AG09309 (cell line): ENCODE measurements at places on chromosomes 2 and 18.

GRCh38 chr2:161703863-161704262 lies 79.6 kb downstream of the SLC4A10 start:
- no peak for DNase-seq

- DNase-seq = no peak
Observed at GRCh38 chr2:100976645-100977391, 25.3 kb upstream of the RPL31 start.

DNA sequence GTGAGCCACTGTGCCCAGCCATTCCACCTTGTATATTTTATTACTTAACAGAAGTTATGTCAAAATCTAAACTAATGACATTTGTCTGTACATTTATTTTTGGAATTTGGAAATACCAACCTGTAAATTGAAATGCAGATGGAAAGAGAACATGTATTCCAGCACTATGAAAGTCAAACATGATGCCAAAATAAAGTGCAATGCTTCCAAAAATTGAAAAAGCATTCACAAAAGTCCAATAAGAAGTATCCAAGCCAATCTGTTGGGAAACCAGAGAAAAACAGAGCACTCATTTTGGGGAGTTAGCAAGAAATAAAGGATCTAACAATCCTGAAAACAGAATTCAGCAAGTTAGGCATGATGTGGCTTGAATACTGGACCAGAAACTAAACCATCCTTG lies 30.3 kb upstream of the NARS1 start:
- no peak for DNase-seq

DNA sequence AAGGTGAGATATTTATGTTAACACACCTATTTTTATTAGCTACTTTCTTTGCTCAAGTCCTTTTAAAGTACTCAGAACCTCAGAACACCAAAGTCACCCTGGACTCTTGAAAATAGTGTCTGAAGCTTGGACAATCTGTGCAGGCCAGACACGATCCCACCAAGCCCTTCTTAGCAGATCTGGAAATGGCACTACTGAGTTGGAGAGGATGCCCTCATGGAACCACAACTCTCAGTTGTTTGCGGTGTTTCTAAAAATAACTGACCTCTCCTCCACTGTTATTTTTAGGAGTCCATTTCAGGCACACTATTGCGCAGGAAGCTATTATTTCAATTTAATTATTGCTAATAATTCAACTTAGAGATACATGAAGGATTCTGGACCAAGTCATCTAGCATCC lies 103.5 kb upstream of the ITGB6 start:
- DNase-seq = no peak

GRCh38 chr2:196591621-196592022 lies 47.9 kb upstream of the CCDC150 start:
- DNase-seq = no peak

GRCh38 chr2:222280795-222281194 lies 18.0 kb downstream of the PAX3 start:
- no peak for DNase-seq

DNA sequence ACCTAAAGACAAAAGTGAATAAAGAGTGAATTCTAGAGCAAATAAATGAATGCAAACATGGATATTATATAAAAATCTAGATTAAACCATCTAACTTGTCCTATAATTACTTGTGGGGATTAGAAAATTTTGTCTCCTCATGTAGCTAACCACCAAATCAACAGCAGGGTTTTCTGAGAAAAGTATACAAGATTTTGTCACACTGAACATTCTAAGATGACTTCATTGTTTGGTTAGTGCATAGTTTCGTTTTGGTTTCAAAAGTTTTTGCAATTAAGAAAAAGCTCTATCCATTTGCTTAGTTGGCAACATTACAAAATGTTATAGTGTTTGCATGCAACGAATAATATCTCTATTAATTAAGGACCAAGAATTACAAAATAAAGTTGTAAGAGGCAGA lies 125.0 kb downstream of the LRP2 start:
- no peak for DNase-seq

GRCh38 chr2:178522950-178523595 lies 42.8 kb downstream of the PLEKHA3 start:
- peak; percentile 23 for DNase-seq

GRCh38 chr2:148306027-148306426 lies 285.1 kb downstream of the MBD5 start:
- DNase-seq = no peak

- no peak for DNase-seq
Observed at GRCh38 chr2:195330513-195330956, 326.5 kb upstream of the SLC39A10 start.

GRCh38 chr2:173056705-173057364 lies 18.8 kb upstream of the MAP3K20 start:
- no peak for DNase-seq

- DNase-seq = no peak
Observed at GRCh38 chr18:49028091-49028490, 77.3 kb upstream of the SMAD7 start.

- no peak for DNase-seq
Observed at GRCh38 chr2:212489719-212490346, 48.8 kb downstream of the ERBB4 start.

DNA sequence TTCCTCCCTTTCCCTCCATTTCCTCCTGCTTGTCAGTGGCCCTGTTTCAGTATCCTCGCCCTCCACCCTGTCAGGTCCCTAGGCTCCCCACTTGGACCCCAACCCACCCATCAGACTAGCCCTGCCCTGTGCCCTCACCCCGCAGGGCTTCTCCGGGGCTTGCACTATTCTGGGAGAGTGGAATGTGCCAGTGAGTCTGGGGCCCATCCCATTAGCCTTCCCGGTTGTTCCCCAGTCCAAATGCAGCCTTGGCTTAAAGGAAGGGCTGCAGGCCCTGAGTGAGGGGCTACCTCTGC lies 45.5 kb downstream of the MYO7B start:
- no peak for DNase-seq

GRCh38 chr18:11290786-11291185 lies 141.4 kb upstream of the PIEZO2 start:
- DNase-seq = no peak
